ENCODE measurements at places on chromosomes 16 and 17. TPM values are rescaled to one million over a fixed set of nuclear protein-coding genes. Genes with fewer than 3 reads are reported as not detected.

DNA sequence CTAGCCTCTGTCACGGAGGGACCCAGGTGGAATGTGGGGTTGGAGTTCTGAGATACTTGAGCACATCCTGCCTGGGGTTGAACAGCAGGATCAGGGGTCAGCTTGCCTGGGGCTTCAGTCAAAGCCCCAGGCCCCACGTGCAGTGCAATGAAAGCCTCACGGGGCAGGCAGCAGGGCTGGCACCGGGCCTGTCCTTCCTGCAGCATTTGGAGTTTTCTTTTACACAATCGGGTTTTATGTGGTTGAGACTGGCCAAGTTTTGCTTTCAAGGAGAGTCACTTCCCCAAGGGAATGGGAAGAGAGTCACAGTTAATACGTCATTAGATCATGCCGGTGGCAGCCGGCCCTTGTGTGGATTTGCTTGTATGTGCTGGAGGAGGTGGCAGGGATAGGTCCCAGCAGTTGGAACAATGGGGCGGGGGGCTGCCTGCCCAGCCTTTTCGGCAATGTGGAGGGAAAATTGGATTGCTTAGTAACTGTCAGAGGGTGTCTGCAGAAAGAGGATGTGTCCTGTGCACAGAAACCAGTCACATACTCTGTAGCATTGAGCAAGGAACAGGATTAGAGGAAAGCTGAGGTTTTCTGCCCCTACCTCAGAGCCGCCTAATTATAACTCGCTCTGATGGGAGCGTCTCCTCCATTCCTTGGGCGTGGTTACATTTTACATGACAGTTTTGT is 4.5 kb downstream of the RMI2 start:
- DNase-seq = no peak

GRCh38 chr16:19765860-19766553 is 47.9 kb downstream of the IQCK start:
- DNase-seq = no peak

DNA sequence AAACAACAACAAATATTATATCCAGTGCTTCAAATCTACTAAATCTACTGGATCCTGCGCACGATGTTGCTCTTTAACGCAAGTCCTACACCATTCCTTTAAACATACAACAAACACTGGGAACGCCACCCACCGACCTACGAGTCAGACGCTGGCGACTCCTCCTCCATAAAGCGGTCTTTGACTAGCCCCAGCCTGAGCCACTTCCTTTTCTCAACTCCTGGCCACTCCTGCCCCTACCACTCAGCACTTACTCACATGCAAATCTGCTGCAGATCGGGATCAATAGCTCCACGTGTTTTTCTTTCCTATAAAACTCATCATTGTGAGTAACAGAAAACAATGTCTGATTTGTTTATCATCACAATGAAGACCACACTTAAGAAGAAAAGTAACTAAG is 32.8 kb upstream of the MNT start:
- no peak for DNase-seq

GRCh38 chr17:74631468-74632450 is 8.2 kb upstream of the CD300E start:
- no peak for DNase-seq

GRCh38 chr16:88466175-88466862 is 13.2 kb downstream of the ZFPM1 start:
- no peak for DNase-seq

- DNase-seq = no peak
Measured at GRCh38 chr16:15031586-15031985, 24.3 kb downstream of the NTAN1 start.

Gene FOXN1
- 0.07 TPM for total RNA-seq

DNA sequence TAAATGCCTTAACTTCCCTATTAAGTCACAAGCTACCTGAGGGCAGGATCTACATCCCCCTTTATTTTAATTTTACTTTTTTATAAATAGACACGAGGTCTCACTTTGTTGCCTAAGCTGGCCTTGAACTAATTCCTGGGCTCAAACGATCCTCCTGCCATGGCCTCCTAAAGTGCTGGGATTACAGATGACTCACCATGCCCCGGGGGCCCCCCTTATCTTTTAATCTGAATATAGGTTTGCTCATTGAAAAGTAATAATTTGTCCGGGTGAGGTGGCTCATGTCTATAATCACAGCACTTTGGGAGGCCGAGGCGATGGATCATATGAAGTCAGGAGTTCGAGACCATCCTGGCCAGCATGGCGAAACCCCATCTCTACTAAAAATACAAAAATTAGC is 14.2 kb downstream of the ETV4 start:
- no peak for DNase-seq

Gene CCL7
- not detected for total RNA-seq

DNA sequence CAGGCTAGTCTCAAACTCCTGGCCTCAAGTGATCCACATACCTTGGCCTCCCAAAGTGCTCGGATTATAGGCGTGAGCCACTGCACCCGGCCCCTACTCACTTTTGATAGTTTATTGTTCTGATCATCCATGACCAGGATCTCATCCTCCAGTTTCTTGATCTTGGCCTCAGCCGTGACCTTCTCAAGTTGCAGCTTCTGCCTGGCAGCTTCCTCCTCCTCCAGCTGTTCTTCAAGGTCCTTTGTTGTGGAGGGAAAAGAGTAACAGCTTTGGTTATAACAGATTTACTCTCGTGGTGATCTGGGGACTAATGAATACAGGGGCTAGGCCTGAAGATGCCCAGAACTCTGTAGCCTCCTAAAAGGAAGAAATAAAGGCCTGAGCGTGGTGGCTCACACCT is 89.9 kb downstream of the NDE1 start:
- DNase-seq = no peak

GRCh38 chr17:82408288-82408937 is 9.7 kb upstream of the HEXD start:
- no peak for DNase-seq

Gene NOXO1
- total RNA-seq = 1.5 TPM

Gene TMED6
- total RNA-seq = 2.6 TPM

- no peak for DNase-seq
Measured at GRCh38 chr16:73020409-73020884, 27.5 kb downstream of the ZFHX3 start.

DNA sequence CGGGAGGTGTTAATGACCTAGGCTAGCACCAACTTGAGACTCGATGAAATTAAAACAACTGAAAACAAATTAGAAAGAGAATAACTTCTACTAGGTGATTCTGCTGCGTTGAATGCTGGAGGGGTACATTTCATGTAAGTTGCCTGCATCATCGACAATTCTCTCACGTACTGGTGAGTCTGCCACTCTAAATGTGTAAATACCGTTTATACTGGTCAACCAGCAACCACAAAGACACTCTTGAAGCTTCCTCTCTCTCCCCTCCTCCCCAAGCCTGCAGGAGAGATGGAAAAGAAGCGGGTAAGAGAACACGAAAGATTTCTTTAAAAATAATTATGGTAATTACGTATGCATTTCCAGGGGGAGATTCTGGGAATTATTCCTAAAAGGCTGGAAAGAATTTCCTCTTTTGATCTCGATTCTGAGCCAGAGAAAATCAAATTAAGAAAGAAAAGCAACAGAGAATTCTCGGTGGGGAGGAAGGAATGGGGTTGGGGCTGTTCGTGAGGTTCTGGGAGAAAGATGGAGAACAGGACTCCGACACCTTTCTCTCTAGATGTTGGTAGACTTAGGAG is 68.6 kb upstream of the MRTFB start:
- no peak for DNase-seq

DNA sequence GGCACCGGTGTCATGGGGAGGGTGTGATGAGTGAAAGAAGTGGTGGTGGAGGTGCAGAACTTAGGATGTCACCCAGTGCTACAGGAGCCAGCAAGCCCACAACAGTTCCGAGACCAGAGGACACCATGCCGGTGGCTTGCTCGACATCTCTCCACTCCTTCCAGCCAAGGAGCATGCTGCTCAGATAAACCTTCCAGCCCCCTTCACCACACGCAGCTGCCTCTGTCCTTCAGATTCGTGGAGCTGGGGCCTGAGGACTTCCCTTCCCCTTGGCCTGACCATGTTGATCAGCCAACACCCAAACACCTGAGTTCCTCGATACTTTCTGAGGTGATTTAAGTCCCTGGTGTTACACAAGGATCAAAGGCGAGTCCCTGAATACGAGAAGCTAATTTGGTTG is 188.8 kb upstream of the FOXF1 start:
- no peak for DNase-seq

DNA sequence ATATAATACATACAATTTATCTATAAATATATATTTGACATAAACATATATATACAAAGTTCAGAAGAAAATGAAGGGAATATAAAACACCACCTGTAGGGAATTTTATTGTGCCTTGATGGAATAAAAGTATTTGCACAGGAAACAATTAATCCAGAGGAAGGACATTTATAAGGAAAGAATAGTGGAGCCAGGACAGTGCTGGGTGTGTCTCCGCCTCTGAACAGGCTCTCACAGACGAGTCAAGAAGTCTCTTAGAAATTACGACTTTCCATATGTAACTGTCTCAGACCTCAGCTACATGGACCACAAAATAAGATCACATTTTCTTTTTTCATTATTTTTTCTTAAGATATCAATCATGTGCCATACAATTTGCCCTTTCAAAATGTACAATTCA is 93.9 kb downstream of the TMEM114 start:
- DNase-seq = no peak

GRCh38 chr17:41343029-41343428 is 7.6 kb downstream of the KRT33A start:
- DNase-seq = no peak

Gene KRTAP1-1
- total RNA-seq = not detected

DNA sequence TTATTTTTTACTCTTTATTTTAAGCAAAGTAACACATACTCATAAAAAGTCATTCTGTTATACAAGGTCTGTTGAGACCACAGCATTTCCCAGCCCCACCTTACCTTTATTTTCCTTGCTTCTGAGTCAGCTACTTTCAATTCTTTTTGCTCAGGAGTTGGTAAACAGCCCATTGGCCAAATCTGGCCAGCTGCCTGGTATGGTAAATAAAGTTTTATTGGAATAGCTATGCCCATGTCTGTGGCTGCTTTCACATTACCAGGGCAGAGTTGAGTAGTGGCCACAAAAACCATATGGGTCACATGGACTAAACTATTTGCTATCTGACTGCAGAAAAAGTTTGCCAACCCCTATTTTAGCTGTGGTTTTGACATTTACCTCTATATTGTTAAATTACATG is 3.4 kb upstream of the NSRP1 start:
- DNase-seq = no peak

Gene PRSS27
- 6.3 TPM for total RNA-seq

- DNase-seq = no peak
Measured at GRCh38 chr17:57441270-57441600, 184.9 kb downstream of the MSI2 start.

DNA sequence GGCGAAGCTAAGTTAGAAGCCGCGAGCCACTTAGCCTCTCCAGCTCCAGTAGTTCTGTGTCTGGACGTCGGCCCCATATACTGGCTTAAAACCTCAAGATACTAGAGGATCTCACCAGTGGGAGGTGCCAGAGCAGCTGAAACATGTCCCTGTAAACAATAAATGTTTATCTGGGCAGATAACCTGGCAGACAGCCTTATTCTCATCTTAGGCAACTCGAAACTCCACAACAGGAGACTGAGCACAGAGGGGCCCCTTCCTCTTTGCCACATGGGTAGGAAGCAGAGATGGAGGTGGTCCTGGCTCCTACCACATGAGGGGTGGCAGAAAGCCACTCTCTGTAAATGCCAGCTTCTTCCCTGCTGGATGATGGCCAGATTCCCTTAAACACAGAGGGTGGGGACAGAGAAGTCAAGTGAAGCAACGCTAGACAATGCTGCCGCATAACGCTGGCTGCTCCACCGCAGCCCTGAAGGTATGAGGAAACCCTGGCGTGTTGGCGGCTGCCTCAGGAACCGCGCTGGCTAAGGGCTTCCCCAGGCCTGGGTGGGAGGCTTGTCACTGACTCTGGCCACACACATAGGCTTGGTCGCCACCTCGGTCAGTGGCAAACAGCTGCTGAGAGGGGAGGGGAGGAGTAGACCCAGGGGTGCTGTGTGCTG is 67.9 kb downstream of the HIC1 start:
- no peak for DNase-seq

Gene SPSB3
- 50.2 TPM for total RNA-seq

Gene HP
- total RNA-seq = not detected

DNA sequence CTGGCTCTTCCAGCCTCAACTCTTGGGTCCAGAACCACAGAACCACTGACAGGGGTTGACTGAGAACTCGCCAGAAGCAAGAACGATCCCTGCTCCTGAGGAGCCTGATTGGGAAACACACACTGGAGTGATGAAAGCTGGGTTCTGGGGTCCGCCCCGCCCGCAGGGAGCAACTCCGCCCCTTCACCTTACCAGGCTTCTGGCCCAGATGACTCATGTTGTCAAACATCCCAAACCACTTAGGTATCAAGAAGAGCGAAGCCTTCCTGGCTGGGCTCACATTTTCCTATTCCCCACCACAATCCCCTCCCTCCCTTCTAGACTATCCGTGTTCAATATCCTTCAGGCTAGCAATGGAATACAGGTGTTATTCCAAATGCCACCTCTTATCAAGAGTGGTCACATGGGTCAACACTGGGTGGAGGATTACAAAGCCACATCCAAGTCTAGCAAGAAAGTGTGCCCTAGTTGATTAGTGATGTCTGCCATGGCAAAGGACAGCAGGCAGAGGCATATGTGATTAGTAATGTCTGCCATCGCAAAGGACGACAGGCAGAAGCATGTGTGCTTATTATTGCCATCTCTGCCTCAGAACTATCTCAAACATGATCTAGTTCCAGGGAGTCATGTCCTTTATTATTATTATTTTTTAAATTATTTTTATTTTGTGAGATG is 70.5 kb downstream of the TIMM22 start:
- DNase-seq = no peak

Gene HSD3B7
- total RNA-seq = 4.6 TPM

DNA sequence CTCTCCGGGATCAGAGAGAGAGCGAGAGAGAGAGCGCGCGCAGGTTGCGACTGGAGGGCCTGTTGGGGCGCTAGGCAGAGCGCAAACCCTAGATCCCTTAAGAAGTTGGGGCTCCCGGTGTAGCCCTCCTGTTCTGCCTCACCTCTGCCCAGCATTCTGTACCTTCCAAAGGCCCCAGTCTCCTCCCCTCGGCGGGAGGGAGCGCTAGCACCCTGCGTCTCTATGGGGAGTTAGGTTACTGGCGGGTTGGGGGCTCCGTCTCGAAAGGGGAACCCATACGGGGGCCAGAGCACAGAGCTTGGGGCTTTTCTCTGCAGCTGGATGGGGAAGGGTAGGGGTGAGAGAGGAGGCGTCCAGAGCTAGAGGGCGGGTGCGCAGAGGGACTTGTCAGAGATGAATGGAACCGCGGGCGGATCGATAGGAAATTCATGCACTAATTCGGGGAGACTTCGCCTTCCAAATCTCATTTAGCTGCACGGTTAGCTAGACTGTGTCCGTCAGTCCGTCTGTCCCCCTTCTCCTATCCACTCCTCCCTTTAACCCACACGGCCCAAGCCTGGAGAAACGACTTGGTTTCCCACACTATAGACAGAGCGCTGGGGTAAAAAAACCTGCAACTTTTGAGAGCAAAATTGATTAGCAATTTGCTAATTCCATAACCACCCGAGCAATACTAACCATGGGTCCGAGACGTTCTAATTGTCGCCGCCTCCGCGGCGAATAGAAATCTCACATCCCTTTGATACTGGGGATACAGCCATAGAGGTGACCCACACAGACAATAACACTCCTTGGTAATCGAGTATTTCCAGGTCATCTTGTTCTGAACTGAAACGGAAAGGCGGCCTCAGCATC is 693 bp upstream of the HOXB4 start:
- DNase-seq = no peak

Measured in progenitor cell of endocrine pancreas (in vitro differentiated cells).